ENCODE measurements at places on chromosomes 6 and 20.

DNA sequence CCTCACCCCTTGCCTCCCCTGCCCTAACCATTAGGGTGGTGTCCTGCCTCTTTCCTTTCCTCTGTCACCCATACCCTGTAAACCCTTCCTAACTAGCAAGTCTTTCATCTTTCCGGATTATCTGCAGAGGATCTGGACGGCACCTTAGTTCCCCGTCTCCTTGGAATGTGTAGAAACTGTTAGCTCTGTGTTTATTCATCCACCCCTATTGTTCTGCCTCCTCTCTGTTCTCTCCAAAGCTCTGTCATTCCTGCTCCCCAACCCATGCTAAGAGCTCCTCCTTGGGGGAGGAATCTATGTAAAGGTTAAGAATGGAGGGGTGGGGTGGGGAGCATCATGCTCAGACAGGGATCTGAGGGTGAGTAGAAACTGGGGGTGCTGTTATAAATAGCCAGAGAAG, 39.4 kb upstream of the KCNK5 start:
- no peak for DNase-seq

DNA sequence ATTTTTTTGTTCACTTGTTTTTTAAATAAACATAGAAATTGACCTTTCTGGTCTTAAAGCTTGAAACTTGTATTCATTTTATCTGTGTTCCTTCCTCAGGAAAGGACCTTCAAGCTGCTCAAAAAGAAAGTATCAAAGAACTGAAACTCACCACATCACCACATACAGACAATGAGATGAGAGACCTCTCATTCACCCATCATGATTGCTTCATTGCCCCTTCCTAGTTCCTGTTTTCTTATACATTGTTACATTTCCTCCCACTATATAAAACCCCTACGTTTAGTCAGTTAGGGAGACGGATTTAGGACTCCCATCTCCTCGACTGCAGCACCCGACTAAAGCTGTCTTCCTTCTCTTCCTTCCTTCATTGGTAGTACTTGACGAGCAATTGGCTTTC, 180.5 kb upstream of the OPRM1 start:
- no peak for DNase-seq

DNA sequence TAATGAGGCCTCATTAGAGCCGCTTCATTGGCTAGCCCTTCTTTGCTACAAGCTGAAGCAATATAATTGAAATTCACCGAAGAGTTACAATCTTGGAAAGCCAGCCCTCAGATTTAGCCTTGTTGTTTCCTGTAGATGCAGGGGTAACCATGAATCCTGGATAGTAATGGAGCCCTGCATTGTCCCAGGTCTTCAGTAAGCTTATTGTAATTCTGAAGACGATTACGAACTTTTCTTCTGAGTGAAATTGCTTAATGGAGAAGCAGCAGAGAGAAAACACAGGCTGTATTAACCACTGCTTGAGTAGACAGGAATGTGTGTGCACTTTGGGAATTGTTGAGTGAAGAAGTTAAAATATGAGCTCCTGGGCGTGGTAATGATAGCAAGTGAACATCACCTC, 26.3 kb upstream of the NAA20 start:
- no peak for DNase-seq

DNA sequence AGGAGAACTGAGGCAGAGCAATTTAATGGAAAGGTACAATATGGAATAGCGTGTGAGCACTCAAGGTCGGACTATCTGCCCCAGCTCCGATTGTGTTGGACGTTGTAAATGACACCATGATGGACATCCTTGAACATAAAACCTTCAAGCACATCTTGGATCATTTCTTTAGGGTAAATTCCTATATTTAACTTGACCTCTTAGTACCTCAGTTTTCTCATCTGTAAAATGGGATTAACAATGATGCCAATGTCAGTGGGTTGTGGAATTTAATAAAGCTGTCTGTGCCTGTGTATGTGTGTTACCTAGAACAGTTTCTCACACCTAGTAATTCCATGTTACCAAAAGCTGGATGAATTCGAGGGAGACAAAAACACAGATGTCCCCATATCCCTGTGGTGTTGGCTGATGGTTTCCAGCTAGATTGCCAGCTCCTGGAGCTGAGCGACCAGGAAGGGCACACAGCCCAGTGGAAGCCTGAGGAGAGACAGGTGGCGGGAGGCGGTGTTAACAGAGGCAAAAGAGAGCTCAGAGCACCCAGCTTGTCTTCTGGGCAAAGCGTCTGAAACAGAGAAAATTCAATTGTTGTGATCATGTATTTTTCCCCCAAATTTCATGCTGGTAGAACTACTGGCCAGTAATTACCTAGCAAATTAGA, 32.6 kb downstream of the MDFI start:
- peak; percentile 83 for DNase-seq

GRCh38 chr6:43878823-43879495, 108.9 kb downstream of the VEGFA start:
- no peak for DNase-seq

DNA sequence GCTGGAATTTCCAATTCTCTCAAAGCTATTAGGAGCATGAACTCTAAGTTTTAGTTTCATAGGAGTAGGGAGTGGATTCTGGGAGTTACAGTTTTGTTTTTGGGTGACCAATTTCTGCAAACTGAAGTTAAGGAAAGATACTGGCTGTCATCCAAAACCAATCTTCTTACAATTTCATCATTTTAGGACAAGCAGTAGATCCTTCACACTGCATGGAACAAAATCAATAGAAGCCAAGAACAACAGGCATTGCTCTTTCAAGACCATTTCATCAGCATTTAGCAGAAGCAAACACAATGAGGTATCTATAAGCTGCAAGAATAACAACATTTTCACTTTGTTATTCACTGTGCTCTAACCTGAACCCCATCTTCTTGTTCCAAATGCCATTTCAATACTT, 173.0 kb downstream of the GMDS start:
- DNase-seq = no peak

DNA sequence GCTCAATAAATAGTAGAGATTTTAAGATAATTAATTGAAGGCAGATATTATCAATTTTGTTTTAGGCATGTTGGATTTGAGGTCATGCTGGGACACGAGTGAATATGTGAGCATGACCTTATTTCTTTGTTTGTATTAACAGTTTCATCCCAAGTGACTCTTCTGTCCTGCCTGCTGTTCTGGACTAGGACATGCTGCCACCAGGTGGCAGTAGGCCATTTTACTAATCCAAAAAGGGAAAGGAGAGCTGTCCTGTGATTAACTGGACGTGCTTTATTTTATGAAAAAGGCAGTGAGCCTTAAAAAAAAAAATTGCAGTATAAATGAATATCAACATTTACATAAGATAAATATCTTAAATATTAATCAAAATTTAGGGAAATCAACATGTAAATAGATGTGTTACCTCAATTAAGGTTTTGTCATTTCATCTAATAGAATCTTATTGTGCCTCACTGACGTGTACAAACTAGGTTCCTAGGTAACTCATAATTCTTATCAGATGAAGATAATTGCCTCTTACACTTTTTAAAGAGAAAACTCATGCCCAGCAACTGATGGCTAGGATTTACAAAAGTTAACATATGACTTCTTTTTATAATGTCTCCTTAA, 49.8 kb downstream of the FRK start:
- no peak for DNase-seq

GRCh38 chr6:140040396-140040795, 665.9 kb upstream of the CITED2 start:
- no peak for DNase-seq

DNA sequence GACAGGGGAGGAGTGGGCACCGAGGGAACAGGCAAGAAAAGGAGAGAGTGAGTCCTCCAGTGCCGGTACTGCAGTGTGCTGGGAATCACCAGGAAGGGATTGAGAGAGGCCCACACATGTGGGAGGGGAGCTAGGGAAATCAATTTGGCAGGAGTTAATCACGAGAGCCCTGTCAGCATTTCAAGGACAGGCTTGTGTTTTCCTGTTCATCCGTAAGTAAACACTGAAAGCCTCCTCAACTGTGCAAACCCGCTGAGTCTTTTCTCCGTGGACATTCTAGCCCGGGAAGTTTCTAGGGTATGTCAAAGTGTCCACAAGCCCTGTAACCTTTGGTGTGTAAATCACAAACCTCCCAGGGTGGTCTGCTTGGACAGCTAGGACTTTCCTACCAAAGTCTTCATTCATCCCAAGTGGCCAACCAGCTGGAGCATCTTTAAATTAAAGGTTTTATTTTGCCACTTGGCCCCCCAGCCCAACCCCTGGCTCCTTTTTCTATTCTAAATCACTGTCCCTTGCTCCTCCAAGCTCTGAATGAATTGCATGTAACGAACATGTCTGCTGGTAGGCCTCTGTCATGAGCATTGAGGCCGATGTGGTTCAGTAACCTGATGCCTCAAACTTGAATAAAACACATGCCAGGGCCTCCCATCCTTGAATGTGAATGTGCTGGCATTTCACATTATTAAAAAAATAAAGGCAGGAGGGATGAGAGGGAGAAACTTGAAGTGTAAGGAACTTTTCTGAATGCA, 149.1 kb downstream of the ZNF217 start:
- DNase-seq = no peak

GRCh38 chr6:43768983-43769525, 957 bp upstream of the VEGFA start:
- no peak for DNase-seq

GRCh38 chr20:33018169-33018931, 10.8 kb downstream of the BPIFB2 start:
- no peak for DNase-seq

DNA sequence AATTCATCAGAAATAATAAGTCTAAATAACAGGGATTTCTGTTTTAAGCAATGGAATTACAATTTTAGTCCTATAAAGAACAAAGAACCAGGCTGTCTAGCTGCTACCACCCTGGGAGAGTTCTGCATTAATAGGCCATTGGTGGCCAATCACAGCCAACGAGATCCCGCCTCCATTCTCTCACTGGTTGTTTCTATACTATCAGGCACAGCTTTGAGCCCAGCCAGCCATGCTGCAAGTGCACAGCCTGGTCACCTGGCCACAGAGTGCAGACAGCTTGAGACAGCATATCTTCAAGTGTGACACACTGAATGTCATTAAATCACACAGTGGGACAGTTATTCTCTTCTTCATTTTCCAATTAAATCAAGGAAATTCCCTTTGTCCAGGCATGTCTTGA, 16.1 kb upstream of the RAB22A start:
- DNase-seq = no peak

- no peak for DNase-seq
Observed at GRCh38 chr6:156348424-156348823, 428.8 kb upstream of the ARID1B start.

GRCh38 chr6:74741646-74742045, 464.2 kb downstream of the COL12A1 start:
- no peak for DNase-seq

- DNase-seq = no peak
Observed at GRCh38 chr6:51349857-51350256, 531.2 kb downstream of the TFAP2B start.

DNA sequence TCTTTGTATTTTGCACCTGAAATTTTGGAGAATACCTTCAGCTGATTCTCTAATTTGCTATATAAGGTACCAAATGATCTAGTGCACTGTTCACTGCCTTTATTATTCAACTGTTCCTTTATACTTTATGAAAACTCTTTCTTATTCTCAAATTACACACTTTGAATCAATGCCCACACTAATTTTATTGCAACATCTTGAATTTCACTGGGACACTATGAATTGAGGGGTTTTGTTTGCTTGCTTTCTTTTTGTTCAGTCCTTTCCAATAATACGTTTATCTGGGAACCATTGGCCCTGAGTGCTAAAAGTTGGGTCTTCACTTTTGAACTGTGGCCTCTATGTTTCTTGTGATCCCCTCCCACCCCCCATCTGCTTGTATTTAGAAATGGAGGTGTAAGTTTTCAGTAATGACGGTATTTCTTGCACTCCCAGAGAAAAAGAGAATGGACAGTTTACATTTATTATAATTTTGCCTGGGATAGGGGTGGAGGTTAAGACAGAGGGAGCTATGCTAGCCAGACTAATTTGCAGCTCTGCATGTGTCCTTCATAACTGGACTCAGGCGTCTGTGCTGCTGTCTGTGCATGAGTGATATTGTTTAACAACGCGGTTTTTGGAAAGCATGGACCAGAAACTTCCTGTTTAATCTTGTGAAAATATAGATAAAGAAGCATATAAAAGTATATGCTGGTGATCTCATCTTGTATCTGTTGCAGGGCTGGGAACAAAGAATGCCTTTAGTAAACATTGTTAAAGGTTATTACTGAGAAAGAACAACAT, 98.1 kb downstream of the DNAH8 start:
- no peak for DNase-seq

DNA sequence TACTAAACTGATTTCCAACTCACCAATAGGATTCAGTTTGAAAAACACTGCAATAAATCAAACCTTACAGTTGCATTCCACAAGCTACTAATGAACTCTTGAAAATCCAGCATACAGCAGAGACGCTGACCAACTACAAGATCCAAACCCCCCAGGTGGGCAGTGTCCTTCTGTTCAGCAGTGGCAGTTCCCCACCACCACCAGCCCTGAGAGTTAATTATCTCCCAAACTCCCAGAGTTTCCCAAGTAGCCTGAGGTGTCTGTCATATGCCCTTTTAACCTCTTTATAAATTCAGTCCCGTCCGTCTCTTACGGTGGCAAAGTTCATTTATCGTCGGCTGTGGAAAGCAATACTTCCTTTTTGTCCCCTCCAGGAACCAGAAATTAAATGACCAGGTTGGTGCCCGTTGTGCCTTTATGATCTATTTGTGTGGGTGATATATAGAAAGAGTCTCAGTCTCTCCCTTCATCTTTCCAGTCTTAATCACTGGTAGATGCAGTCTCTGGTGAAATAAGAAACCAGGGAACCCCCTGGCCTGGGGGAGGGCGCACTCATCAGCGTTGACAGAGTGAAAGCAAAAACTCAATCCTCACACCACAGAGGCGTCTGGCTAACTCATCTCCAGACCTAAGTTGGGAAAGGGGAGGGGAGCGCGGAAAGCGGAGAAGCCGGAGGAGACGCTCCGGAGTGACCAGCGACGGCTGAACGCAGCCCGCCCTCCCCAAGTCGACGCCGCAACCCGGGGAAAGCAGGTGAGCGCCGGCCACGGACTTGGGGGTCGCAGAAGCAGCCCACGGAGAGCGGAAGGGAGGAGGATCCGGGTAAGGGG, 717 bp downstream of the MRPL14 start:
- no peak for DNase-seq

- no peak for DNase-seq
Observed at GRCh38 chr6:144131248-144131709, 19.0 kb upstream of the STX11 start.
